ENCODE measurements at places on chromosomes 16 and 17.
A peak's percentile ranks its signal among the peaks of the same experiment; 100 is the strongest.

GRCh38 chr16:86554599-86554916, 477 bp downstream of the MTHFSD start:
- DNase-seq = no peak

GRCh38 chr17:32488177-32488542, 1.4 kb downstream of the CDK5R1 start:
- DNase-seq = no peak

- no peak for DNase-seq
Measured at GRCh38 chr16:84763629-84764028, 56.2 kb upstream of the CRISPLD2 start.

DNA sequence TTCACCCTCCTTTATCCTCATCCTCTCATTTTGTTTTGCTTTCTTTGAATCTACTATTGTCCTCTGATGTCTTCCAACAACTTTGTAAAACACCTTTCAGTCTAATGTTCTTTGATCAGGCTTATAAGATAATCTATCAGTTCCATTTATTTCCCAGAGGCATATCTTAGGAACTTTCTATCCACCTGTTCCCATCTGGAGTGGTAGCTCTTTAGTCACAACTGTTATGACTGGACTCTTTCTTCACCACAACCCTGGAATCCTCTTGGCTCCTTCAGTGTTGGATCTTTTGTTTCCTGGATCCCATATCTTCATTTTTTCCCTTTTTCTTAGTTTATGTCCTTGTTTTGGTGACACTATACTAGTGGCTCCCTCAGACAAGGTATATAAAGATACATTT, 23.5 kb downstream of the RPS6KB1 start:
- DNase-seq = no peak

- DNase-seq = no peak
Measured at GRCh38 chr16:3807425-3808123, 72.9 kb downstream of the CREBBP start.

DNA sequence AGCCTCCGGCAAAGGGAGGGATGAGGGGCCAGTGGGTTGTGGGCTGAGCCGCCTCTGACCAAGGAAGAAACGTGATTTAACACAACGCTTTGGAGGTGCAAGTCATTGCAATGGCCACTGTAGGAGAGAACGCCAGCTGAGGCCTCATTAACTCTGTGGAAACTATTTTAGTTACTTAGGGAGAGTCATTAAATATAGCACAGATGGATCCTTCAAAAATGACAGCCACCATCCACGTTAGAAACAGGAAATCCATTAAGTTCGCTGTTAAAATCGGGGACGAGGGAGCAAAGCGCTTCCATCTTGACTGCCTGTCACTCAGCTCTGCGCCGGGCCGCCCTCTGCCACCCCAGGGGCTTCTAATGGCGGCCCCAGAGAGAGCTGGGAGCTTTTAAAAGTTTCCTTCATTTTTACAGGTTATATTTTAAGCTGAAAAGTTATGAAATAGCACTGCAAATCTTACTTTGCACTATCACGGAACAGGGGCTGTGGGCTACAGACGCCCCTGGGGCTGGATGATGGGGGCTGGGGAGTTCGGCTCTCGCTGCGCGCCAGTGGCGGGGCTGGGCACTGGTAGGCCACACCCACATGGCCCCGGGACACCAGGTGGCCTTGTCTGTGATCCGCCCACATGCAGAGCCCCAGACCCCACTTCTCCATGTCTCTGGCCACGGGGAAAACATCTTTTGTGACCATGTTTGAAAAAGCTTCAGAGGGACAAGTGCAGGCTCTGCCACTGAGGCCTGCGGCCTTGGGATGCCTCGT, 54.6 kb downstream of the LMF1 start:
- DNase-seq = no peak

DNA sequence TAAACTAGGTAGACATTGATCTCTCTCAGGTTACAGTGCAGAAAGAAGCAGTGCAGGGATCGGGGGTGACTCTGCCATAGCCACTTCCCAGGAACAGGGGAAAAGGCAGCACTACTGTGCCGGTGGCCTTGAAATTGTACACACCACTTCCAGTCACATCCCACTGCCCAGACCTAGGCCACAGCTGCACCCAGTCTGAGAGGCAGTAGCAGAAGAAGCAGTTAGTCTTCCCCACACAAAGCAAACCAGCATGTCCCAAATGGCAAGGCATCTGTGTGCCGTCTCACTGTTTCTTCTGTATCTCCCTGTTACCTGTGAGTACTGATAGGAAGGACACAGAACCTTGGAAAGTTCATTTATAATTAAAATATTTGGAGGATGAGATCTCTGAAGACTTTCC, 47.0 kb downstream of the TMC6 start:
- DNase-seq = no peak

DNA sequence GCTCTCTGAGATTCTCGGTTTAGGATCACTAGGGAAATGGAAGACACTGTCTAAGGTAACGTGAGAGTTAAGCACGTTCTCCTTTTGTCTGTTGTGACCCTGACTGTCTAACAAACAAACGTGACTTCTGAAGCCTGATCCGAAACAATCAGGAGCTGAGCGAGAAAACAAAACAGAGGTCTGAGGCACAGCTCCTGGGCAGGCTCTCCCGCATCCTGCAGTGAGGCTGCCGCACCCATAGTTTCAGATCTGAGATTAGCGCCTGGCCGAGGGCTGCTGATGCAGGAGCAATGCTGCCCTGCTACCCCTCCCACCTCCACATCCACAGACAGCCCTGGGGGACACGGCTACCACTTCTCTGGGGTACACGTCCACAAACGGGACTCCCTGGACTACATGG, 46.7 kb downstream of the RNF157 start:
- no peak for DNase-seq

DNA sequence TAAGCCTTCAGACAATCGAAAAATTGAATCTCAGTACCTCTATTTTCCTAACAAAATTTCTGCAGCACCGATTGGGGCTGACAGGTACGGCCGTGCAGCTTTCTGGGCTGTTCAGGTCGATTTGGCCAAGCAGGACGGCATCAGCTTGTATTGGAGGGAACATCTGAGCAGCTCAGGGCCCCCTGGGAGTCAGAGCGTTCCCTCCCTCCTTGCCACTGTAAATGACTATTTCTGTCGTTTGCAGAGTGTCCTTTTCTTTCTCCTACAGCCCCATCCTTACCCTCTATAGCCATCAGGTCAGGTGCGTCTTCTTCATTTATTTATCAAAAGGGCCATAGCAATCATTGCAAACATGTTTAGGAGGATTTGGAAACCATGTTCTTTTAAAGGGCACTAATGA, 731.1 kb downstream of the WWOX start:
- DNase-seq = no peak

DNA sequence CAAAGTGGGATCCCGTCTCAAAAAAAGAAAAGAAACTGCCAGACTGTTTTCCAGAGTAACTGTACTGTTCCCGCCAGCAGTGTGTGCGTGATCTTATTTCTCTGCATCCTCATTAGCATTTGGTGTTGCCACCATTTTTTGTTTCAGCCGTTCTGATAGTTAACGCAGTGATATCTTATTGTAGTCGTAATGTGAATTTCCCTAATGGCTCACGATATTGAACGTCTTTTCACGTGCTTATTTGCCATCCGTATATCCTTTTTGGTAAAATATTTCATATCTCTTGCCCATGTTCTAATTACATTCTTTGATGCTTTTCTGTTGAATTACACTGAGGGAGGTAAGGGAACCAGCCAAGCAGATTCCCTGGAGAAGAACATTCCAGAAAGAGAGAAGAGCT, 92.4 kb downstream of the SEC14L1 start:
- DNase-seq = no peak

DNA sequence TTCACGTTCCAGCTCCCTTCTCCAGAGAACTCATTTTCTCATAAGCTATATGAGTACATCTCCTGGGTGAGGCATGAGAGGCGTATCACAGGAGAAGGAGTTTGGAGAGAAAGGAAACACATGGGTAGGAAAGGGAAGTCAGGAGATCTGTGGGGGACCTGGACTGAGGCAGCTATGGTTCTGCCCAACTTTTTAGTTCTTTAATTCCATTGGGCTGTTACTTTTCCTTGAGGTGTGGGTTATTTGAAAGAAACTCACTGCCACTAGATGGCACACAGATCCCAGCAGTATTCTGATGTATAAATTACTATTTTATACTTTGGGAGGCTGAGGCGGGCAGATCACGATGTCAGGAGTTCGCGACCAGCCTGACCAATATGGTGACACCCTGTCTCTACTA, 63.6 kb downstream of the NUP93 start:
- DNase-seq = no peak

DNA sequence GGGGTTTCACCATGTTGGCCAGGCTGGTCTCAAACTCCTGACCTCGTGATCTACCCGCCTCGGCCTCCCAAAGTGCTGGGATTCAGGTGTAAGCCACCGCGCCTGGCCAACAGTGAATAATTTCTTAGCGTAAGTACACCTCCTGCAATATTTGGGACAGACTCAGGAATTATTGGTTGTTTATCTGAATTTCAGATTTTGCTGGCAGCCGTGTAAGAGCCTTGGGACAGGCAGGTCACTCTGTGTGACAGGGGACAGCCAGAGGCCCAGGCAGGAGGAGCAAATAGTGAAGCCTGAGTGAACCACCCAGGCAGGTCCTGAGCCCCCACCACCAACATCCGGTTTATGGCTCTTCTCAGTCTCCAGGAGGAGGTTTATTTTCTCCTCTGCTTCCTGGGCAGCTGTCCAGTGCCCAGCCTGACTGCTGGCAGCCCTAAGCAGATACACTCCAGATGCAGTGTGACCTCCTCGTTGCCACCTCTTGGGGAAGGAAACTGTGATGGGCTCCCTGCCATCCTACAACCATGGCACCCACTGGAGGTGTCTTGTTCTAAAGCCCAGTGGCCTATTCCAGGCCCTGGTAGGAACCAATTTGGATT, 26.2 kb upstream of the ADORA2B start:
- no peak for DNase-seq

- DNase-seq = no peak
Measured at GRCh38 chr16:60432472-60432871, 1603.8 kb downstream of the CDH8 start.

GRCh38 chr17:55398689-55399088, 22.9 kb downstream of the MMD start:
- no peak for DNase-seq

GRCh38 chr16:11326737-11327276, 18.5 kb upstream of the RMI2 start:
- no peak for DNase-seq

DNA sequence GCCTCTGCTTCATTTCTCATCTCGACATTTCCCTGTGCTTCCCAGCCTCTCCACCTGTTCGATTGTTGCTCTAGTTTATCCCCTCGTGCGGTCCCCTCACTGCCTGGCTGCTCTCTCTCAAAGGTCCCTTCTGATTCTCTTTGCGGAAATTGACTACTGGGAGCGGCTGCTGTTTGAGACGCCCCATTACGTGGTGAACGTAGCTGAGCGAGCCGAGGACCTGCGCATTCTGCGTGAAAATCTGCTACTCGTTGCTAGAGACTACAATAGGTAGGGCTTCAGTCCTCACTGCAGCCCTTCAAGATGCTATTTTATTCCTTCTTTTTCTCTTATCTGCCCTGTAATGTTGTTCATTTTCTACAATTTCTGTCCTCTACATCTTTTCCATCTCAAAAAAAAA, 39.4 kb downstream of the DNAH2 start:
- DNase-seq = no peak

DNA sequence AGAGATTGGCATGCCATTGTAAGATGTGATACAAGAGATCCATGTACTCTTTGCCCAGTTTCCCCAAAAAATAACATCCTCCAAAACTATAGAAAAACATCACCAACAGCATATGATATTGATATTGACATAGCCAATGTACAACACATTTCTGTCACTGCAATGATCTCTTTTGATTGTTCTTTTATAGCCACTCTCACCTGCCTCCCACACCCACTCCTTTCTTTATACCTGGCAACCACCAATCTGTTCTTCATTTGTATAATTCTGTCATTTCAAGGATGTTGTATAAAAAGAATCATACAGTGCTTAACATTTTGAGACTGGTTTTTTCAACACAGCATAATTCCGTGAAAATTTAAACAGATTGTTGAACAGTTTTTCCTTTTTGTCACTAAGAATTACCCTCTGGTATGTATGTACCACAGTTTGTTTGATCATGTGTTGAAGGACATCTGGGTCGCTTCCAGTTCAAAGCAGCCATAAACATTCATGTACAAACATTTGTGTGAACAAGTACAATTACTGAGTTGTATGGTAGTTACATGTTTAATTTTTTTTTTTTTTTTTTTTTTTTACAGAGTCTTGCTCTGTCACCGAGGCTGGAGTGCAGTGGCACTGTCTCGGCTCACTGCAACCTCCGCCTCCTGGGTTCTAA, 9.9 kb downstream of the KRTAP9-1 start:
- no peak for DNase-seq

DNA sequence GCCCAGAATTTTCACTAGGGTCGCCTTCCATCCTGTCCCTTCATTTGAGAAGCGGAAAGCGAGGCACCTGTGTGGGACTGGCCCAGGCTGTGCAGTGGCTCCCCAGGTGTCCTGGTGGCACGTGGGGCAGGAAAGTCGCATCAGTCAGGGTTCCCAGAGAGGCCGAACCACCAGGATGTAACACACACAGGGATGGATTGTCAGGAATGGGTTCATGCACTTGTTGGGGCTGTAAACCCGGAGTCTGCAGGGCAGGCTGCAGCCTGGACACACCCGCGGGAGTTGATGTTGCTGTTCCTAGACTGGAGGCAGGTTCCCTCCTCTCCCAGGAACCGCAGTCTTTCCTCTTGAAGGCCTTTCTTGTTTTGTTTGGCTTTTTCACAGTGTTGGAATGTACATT, 30.7 kb upstream of the RPTOR start:
- DNase-seq = no peak

- no peak for DNase-seq
Measured at GRCh38 chr17:65742403-65743307, 181.2 kb upstream of the AXIN2 start.

GRCh38 chr17:65109990-65110680, 27.0 kb upstream of the RGS9 start:
- no peak for DNase-seq

- no peak for DNase-seq
Measured at GRCh38 chr16:64370112-64370511, 751.8 kb downstream of the CDH11 start.

GRCh38 chr17:8122924-8123694, 797 bp downstream of the HES7 start:
- DNase-seq = no peak

DNA sequence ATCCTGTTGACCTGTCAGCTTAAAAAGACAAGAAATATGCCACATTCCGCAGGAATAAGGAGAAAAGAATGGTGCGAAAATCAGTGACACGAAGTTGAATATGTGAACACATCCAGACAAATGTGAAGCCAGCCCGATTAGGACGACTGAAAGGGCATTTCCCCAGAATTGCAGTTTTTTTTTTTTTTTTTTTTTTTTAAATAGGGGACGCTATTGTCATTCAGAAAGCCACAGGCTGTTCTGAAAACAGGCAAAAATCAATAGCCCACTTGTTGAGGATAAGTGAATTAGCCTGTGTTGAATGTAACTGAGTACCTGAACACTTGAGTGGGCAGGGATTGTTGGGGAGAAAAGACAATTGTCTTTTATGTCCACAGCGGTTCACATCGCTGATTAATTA, 507.1 kb downstream of the WWOX start:
- no peak for DNase-seq

- DNase-seq = peak; percentile 80
Measured at GRCh38 chr17:45430738-45431530, 1.7 kb downstream of the ARHGAP27 start.

Measured in GM12892 (cell line).